GM23248 (cell line): ENCODE measurements at places on chromosomes 6 and 20. TPM values are rescaled to one million over a fixed set of nuclear protein-coding genes. Genes with fewer than 3 reads are reported as not detected.

DNA sequence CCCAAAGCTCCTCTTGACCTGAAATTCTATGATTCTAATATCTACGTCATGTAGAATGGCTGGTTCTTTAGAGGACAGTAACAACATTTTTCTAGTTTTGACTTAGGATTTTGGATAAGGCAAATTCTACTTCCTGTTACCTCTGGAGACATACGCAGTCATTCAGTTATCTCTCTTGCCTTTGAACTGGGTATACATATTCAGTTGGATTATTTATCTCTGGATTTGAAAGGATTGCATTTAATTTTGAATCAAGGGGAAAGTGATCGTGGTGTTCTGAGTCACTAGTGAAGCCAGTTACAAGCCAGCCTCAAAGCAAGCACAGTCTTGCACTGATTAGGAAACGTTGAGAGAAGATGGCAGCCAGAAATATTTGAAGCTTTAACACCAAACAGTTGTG, 35.3 kb upstream of the BCAS1 start:
- peak; percentile 23 for DNase-seq

DNA sequence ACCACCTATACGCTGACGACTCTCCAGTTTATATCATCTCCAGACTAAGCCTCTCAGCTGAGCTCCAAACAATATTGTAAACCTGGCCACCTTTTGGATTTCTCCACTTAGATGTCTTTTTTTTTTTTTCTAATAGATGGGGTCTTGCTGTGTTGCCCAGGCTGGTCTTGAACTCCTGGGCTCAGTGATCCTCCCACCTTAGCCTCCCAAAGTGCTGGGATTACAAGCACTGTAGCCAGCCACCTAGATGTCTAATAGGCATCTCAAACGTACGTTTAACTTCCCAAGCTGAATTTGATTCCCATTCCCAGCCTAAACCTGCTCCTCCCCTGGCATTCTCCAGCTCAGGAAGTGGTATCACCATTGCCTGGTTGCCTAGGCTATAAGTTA, 5.2 kb downstream of the DDR1 start:
- DNase-seq: no peak

DNA sequence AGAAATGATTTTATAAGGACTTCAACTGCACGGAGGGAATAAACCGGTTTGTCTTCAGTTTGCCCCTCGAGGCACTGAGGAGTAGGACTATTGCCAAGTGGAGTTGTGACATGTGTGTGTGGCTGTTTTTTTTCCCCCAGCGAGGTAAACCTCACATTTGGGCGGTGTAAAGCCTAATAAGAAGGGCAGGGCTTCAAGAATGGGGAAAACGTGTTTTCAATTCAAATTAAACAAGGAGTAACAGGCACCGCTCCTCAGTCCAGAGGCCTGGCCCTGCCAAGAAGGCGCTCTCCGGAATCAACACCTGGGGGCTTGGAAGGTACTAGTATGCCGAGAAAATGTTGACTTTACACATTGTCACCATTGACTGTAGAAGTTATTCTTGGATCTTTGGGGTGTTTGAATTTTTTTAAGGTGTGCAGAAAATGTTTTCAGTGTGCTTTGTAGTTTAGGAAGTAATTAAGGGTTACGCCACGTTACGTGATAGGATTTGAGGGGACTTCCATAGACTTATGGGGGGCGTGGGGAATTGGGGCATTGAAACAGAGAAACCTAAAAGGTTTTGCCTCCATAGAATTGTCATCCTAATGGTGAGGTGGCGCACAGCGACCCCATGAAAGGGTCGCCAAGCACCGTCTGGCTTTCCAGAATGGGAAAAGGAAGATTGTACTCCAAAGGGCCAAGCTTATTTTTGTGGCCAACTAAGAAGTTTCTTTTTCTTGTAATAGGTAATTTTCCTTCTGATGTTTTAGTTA, 791 bp downstream of the ADGRG6 start:
- no peak for DNase-seq

Gene SNAP91
- total RNA-seq: not detected in 2 replicates

Gene RAET1L
- not detected in 2 replicates for total RNA-seq

DNA sequence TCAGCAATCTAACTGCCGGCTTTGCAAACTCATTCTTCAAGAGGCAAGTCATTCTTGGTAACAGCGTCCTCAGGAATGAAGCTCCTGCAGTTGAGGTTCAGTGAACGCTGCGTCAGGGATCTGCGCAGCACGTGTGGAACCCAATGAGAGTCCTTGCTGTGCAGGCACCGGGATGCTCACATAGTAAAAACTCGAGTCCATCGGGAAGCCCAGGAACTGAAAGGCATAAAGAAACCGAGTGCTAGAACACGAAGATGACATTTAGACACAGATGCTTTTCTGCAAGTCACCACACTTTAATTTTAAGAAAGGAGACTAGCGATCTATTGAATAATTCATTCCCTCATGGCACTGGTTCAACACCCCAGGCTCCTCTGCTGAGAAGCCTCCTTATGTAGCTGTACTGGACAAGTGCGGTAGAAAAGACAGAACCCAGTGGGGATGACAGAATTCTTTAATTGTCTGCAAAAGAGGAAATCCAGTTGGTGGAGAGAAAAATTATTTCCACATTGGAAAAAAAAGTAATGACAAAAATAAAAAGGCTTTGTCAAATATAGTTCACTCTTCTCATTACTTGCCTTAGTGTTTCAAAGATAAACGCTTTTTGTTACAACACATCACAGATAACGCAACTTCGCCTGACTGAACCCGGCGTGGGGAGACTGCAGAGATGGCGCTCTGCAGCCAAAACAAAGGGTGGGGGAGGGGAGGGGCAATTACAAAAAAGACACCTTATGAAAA, 1.9 kb upstream of the AFDN start:
- peak; percentile 77 for DNase-seq

DNA sequence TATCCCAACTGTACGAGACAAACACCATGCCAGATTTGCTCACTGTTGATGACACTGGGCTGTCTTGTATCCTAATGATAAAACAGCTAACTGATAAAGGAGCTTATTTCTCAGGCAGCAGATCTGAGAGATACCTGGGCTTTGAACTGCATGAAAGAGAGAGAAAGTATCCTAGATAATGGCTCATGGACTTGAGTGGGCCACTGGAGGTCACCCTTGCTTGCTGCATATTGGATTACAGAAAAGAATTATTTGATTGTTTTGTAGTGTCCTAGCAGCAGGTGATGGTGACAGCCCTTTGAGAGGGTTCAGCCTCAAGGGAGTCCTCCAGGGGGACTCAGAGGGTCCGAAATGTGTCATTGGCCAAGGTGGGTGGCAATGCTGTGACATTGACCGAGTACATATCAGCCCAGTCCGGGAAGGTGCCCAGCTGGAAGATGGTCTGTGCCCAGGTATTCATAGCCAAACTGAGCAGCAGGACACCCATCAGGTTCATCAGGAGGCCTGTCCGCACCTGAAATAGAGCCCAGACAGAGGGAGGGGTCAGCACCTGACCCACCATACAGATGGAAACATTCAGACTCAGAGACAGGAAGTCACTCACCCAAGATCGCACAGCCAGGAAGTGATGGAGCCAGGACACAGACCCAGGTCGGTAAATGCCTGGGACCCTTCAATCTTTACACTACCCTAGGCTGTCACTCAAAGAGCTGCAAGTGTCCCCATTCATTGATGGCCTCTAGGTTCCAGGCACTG, 9.4 kb upstream of the OCSTAMP start:
- no peak for DNase-seq

DNA sequence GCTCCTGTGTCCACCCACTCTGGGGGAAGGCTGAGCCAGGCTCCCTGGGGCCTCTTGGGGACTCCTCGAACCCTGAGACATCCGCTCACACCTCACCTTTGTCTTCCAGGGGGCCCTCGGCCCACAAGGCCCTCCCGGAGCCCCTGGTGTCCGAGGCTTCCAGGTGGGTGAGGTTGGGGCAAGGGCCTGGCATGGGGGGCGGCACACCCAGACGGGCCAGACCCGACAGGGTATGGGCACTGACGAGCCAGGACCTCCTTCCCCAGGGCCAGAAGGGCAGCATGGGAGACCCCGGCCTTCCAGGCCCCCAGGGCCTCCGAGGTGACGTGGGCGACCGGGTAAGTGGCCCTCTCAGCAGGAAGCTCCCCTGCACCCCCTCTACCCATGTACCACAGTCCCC, 13.4 kb downstream of the COL9A3 start:
- DNase-seq: no peak

- DNase-seq: no peak
Measured at GRCh38 chr6:4545893-4546292, 230.3 kb upstream of the CDYL start.

Gene LRP11
- total RNA-seq: 108 and 168 TPM in 2 replicates

DNA sequence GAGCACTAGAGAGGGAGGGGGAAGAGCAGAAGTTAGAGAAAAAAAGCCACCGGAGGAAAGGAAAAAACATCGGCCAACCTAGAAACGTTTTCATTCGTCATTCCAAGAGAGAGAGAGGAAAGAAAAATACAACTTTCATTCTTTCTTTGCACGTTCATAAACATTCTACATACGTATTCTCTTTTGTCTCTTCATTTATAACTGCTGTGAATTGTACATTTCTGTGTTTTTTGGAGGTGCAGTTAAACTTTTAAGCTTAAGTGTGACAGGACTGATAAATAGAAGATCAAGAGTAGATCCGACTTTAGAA, 2.0 kb downstream of the ID4 start:
- no peak for DNase-seq

Gene PGC
- not detected in 2 replicates for total RNA-seq

DNA sequence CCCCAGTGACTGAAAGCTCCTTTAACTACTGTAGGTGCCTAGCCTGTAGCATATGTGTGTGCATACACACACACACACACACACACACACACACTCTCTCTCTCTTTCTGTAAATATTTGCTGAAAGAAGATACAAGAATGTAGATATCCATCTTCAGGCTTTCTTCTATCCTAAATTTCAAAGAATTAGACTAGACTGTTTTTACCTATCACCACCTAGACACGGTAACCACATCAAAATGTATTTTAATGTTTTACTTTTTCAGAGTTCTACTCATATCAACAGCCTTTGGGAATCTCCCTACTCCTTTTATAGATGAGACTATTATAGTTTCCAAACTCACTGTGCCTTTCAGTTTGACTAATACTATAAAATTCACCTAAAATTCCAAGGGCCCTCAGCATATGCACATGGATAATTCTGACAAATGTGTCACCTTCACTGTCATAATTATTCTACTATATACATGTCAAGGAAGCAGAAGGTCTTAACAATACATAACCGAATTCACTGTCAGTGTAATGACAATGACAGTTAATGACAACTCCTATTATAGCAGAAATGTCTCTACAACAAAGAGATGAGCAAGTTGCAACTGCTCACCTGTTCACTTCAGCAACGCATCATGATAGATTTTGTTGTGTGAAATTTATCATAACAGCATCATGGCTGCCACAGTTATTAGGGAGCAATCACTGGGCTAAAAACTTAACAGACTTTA, 236.5 kb downstream of the GMPR start:
- no peak for DNase-seq

GRCh38 chr20:22546344-22546743, 38.0 kb downstream of the FOXA2 start:
- DNase-seq: no peak

DNA sequence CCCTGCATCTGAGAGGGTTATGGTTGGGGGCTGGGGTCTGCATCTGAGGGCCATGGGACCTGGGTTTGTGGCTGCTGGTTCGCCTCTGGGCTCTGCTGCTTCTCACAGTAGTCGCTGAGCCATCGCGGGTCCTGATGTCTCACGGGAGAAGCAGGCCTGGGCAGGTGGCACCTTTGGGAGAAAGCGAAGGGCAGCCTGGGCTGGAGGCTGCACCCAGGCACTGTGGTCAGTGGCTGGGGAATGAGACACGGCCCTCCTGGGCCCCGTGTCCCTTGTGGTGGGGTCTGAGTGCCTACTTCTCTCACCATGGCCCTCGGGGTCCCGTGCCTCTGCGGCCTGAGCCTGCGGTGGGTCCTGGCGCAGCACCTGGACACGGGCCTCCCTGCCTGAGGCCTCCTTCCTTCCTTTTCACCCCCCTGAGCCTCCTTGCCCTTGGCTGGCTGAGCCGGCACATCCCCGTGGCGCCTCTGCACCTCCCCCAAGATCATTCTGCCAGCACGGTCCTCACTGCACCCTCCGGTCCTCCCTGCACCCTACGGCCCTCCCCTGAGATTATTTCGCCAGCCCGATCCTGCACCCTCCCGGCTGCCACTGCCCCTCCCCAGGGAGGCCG, 206.0 kb downstream of the ERMARD start:
- DNase-seq: no peak
